Hematopoietic multipotent progenitor cell treated with erythropoietin and hydrocortisone succinate and interleukin-3 and kit ligand, for 6 days (in vitro differentiated cells): ENCODE measurements at places on chromosomes 2 and 18.

DNA sequence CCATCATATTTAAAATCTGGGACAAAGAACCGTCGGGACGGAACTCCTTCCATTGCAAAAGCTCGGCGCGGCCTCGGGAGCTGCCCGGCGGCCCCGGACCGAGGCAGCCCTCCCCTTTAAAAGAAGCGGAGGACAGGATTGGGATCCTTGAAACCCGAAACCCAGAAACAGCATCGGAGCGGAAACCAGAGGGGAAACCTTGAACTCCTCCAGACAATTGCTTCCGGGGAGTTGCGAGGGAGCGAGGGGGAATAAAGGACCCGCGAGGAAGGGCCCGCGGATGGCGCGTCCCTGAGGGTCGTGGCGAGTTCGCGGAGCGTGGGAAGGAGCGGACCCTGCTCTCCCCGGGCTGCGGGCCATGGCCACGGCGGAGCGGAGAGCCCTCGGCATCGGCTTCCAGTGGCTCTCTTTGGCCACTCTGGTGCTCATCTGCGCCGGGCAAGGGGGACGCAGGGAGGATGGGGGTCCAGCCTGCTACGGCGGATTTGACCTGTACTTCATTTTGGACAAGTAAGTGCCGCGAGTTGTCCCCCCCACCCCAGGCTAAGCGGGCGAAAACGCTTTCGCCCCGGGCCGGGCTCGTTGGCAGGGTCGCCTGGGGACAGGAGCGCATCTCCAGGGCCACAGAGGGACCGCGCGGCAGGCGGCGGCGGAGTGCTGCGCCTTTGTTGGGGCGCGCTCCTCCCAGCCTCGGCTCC lies at the start of gene ANTXR1:
Gene ANTXR1 (plus strand): TSS at position 38 of the 698 bp plus-strand sequence. CDS start 321 bp downstream, at position 359.
- DNase-seq = peak; percentile 20

DNA sequence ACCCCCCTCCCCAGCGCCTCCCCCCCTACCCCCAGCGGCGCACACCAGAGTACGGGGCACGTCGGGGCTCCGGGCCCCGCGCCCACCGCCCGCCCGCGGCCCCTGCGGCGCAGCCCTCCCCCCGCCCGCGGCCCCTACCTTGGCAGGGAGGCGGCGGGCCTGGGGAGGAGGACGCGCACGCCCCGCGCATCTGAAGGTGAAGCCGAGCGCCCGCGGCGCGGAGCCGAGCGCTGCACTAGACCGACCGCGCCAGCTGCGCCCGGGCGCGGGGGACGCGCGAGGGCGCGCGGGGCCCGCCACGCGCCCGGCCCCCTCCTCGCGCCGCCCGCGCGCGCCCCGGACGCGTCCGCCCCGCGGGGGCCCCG lies at the start of gene ZNF516:
Gene ZNF516 (minus strand): TSS at position 237 of the 365 bp plus-strand sequence. CDS start 52,188 bp downstream, outside the sequence.
- DNase-seq = peak; percentile 60

- no peak for DNase-seq
Observed at GRCh38 chr18:49839012-49839411, 25.7 kb upstream of the ACAA2 start.

DNA sequence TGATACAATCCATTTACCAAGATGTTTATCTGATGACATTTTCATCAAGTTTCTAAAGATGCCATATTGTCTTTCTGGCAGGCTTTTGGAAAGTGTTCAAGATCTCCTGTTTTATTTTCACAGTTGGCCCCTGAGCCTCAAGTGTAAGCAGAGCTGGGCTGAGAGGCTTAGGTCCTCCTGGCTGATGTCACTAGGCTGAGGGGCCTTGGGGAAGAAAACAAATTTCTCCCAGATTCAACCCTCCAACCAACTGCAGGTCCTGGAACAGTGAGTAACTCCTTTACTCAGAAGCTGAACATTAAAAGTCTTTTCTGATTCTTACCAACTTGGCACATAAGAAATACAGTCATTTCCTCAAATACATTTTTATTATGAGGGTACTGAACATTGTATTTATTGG lies 14.9 kb upstream of the IL1RL1 start:
- DNase-seq = no peak

GRCh38 chr18:48894799-48895346 lies 55.9 kb downstream of the SMAD7 start:
- no peak for DNase-seq

GRCh38 chr2:161415034-161415986 lies 787 bp upstream of the TBR1 start:
- DNase-seq = no peak

GRCh38 chr18:44701227-44701626 lies 20.5 kb downstream of the SETBP1 start:
- no peak for DNase-seq

- no peak for DNase-seq
Observed at GRCh38 chr2:220315098-220315823, 687.8 kb downstream of the SLC4A3 start.

- no peak for DNase-seq
Observed at GRCh38 chr18:9658087-9658641, 43.8 kb upstream of the PPP4R1 start.

- no peak for DNase-seq
Observed at GRCh38 chr2:30257266-30258214, 26.2 kb downstream of the LBH start.

GRCh38 chr2:17101091-17101490 lies 417.1 kb downstream of the RAD51AP2 start:
- DNase-seq = no peak

DNA sequence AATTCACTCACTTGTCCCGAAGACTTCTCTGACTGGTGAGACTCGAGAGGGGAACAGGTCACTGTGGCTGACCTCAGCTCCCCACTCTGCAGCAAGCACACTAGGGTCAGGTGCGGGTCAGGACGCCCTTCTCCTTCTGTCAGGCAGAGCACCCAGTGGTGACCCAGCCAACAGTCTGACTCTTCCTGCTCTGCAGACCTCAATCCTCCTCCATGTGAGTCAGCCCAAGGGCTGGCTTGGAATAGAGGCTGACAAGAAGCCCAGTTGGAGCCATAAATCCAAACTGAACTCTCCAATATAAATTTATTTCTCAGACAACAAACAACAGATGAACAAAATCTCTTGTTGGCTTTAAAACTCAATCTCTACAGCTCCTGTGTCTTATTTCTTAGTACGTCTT lies 253.1 kb downstream of the SH3BP4 start:
- no peak for DNase-seq

- DNase-seq = no peak
Observed at GRCh38 chr2:159010340-159010739, 41.9 kb downstream of the TANC1 start.

DNA sequence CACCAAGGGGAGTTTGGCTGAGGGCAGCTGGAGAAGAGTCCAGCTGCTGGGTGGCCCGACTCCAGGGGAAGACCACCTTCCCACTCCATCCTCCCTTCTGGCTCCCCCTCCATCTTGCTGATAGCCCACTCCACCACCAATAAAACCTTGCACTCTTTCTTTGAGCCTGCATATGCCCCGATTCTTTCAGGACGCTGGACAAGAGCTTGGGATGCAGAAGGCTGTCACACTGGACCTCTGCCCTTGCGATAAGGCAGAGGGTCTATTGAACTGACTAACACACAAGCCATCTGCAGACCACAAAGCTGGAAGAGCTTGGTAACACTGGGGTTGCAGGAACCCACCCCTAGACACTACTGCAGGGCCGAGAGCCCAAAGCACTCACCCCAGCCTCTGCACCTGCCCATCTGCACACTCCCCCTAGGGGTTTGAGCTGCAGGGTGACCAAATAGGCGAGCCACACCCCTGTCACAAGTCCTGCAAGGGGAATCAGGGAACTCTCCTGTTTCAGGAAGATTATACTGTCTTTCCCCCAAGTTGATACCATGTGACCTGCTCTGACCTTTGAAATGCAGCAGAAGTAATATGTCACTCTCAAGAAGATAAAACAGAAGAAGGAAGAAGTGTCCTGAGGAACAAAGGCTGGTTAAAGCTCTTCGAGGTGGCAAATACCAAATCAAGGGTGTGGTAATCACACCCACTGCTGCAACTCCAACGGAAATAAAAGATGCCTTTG lies 70.5 kb downstream of the SMAD4 start:
- DNase-seq = no peak

GRCh38 chr18:40907842-40908241 lies 1047.2 kb upstream of the PIK3C3 start:
- DNase-seq = no peak

GRCh38 chr18:24586662-24587360 lies 126.4 kb downstream of the HRH4 start:
- DNase-seq = no peak

DNA sequence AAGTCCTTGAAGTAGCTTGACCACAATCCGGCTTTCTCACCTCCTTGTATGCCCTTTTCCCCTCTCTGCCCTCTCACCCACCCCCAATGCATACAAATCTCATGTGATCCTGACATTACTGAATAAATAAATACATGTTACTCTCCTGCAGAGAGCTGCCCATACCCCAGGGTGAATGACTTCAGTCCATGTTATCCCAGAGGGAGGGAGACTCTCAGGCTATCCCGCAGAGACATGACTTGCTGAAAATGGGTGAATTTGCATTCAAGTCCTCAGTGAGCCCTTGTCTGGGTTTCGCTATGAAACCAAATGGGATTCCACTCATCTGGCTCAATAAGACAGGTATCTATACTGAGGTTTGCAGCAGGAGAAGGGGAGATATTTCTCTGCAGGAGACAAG lies 168.5 kb downstream of the FHOD3 start:
- no peak for DNase-seq

- DNase-seq = no peak
Observed at GRCh38 chr2:224532931-224533330, 52.2 kb downstream of the CUL3 start.

DNA sequence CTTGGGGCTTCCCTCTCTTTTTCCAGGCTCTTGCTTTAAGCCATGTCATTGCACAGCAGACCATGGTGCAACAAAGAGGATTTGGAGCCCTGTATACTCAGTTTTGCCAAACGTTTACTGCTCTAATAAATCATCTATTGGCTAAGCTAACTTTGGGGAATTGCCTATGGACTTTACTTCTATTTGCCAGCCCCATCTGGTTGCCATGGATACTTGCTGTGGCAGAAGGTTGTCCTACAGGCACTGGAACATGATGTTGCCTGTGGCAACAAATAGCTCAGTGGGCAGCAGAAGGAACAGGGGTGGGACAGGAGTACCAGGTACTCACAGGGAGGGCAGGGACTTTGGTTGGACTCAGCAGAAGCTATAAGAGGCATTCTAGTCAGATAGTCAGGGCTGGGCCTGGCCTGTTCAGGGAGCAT lies 129.7 kb downstream of the CCDC85A start:
- DNase-seq = no peak

DNA sequence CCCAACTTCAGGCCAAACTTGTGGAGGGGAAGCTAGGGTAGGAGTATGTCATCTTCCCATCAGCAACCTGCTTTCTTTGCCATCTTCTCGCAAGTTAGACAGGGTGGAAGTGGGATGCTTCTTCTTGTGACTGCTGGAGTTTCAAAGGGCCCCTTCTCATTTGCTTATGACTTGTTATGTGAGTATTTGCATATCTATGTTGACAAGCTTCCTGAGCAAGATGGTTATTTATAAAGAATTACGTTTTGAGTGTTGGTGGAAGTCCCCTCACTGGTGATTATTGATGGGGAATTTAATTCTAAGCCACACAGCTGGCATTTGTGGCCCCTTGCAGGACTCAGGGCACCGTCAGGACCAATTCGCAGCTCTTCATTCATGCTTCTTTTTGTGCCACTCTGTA lies 791.0 kb downstream of the LRRTM4 start:
- DNase-seq = no peak

DNA sequence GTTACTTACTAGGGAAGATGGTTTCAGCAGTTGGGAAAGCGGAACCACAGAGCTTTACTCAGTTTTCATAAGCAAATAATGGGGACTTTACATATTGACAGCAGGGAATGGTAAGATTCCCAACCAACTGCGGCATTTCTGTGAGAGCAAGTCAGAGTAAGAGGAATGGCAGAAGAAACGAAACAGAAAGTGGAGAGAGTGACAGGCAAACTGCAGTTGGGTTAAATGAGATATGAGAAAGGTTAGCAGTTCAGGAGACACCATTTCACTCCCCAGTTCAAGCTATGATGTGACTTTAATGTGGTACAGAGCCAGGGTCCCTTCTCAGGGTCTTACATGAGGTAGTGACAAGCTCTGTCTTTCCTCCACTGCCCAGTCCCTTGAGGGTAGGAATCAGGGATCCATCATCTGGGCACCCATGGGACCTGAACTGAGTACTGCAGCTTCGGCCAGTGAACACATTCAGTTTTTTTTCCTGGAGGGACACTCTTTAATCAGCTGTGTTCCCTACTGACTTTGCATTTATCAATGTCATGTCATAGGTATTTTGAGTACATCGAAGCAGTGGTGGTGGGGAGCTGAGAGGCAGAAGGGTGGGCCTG lies 33.0 kb upstream of the GREB1 start:
- no peak for DNase-seq

- DNase-seq = no peak
Observed at GRCh38 chr2:122029945-122030344, 274.5 kb downstream of the TSN start.

DNA sequence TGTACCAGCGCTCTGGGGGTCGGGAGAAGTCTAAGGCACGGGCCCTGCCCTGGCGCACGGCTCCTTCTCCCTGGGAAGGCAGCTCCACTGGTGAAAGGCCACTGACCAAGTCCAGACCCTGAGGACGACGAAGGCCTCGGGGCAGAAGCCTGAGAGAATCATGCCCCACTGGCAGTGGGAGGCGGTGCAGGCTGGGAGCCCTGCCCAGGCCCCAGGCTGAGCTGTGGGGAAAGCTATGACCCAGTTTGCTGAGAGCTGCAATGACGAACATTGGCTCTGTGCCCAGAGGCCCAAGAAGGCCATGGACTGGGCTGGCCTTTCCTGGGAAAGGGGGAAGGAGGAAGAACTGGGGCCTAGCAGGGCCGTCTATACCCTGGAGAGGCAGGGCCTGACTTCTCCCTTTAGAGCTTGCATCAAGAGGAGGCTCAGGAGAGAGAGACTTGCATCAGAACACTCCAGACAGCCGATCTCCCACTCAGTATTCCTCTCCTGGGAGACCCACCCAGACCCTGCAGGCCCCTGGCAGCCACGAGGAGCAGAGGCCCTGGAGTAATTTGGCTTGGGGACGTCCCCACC lies 32.9 kb downstream of the HS1BP3 start:
- peak; percentile 58 for DNase-seq

- DNase-seq = no peak
Observed at GRCh38 chr2:149613704-149614103, 26.1 kb upstream of the MMADHC start.

- DNase-seq = no peak
Observed at GRCh38 chr2:212994976-212995375, 156.4 kb downstream of the IKZF2 start.

- DNase-seq = no peak
Observed at GRCh38 chr18:36088256-36088655, 20.9 kb upstream of the RPRD1A start.
